Neural progenitor cell (in vitro differentiated cells): ENCODE measurements at places on chromosomes 2 and 18. TPM values are rescaled to one million over a fixed set of nuclear protein-coding genes. Genes with fewer than 3 reads are reported as not detected.

The PRKAG3 gene
- not detected in 2 replicates for total RNA-seq

The CXCR1 gene
- total RNA-seq, result not detected in 2 replicates

GRCh38 chr2:219551441-219552381 lies 7.9 kb downstream of the TMEM198 start:
- DNase-seq, result peak; percentile 40
- peaks cover 39% of the 10 kb centered on the region for H3K27me3 ChIP-seq
- H3K4me1 ChIP-seq, result peaks cover 5% of the 10 kb centered on the region
- H3K27ac ChIP-seq, result no peak overlapping the region

- H3K27me3 ChIP-seq, result no peaks in the 10 kb centered on the region
- no peak overlapping the region for H3K4me3 ChIP-seq
- no peak for DNase-seq
- no peaks in the 10 kb centered on the region for H3K36me3 ChIP-seq
- no peaks in the 10 kb centered on the region for H3K4me1 ChIP-seq
Measured at GRCh38 chr2:64120928-64121327, 23.3 kb downstream of the PELI1 start.

DNA sequence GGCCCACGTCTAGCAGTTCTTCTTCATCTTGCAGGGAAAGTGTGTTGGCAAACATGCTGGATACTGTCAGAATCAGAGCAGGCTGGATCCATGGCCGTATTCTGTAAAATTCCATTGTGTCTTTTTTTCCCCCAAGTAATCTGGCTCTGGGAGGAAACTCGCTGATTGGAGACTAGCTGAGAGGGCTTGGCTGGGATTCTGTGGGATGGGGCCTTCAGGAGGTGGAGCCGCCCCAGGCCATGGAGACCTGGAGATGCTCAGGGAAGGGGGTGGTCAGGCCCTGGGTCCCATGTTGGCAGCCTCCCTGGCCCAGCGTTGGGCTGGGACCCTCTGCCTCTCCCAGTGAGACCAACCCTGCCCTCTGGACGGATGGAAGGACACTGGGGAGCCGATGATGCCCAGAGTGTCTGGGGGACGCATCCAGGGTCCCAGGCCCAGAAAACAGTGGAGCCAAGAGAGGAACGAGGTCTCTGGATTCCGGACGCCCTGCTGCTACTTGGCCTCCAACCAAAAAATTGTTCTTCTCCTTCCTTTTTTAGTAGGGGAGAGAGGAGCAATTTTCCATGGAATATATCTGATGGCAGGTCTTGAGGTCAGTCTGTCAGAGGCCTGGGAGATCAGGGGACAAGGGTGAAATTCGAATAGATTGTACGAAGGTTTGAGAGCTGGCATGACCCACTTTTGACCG lies 114.5 kb downstream of the AGAP1 start:
- H3K36me3 ChIP-seq, result no peaks in the 10 kb centered on the region
- H3K27ac ChIP-seq, result no peak overlapping the region
- no peaks in the 10 kb centered on the region for H3K27me3 ChIP-seq
- no peak for DNase-seq
- H3K4me3 ChIP-seq, result no peak overlapping the region

DNA sequence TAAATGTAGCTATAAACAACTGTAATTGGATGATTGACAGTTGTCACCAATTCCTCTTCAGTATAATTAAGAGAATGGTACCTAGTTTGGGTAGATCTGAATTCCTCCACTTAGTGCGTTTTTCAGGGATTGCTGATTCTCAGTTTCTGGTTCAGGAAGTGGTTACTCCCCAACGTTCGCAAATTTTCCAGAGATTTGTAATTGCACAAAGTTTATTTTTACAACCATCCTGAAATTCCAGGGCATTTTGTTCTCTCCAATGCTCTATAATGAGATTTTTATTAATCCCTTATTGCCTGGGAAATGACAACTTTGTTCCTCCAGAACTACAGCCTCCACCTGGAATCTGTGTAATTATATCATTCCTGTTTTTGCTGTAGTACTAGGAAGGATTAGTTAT lies 710.6 kb upstream of the ZEB2 start:
- H3K36me3 ChIP-seq, result no peaks in the 10 kb centered on the region
- no peak overlapping the region for H3K27ac ChIP-seq
- H3K4me3 ChIP-seq, result no peak overlapping the region
- no peaks in the 10 kb centered on the region for H3K4me1 ChIP-seq
- no peaks in the 10 kb centered on the region for H3K27me3 ChIP-seq

DNA sequence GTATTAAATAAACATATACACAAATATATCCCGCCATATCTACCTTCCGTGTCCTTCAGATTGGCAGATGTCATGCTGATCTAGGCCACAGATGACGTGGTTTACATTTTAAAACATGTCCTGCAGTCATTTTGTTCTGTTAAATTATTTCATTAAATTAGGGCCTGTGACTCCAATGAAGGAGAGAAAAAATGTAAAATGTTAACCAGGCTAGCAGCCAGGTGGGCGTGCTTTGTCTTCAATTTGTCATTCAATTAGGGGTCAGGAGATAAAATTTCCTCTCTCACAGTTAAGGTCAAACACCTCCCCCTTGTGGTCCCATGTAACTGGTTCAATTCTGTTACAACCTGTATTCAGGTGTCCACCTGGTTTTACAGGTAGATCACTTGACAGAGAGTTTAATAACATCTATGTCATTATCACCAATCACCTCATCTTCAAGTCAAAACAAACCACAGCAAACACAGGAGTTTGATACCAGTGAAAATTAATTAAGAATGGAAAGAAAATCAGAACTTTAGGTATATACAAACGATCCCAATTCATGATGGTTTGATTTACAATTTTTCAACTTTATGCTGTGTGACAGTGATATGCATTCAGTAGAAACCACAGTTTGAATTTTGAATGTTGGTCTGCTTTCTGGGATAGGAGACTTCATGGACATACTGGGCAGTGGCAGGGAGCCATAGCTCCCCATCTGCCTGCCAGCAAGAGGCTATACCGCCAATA lies 339.4 kb downstream of the CMPK2 start:
- no peak overlapping the region for H3K4me3 ChIP-seq
- H3K36me3 ChIP-seq, result no peaks in the 10 kb centered on the region
- peak; percentile 76 for DNase-seq
- no peak overlapping the region for H3K27ac ChIP-seq

- no peak overlapping the region for H3K27ac ChIP-seq
- peaks cover 2% of the 10 kb centered on the region for H3K4me1 ChIP-seq
- no peak for DNase-seq
Measured at GRCh38 chr2:66110086-66110485, 324.8 kb upstream of the MEIS1 start.

GRCh38 chr18:79348066-79348465 lies 47.7 kb upstream of the NFATC1 start:
- no peak overlapping the region for H3K27ac ChIP-seq
- no peak overlapping the region for H3K4me3 ChIP-seq

- peaks cover 4% of the 10 kb centered on the region for H3K4me1 ChIP-seq
- peaks cover 42% of the 10 kb centered on the region for H3K27me3 ChIP-seq
- peak; percentile 80 for DNase-seq
- peak within 1 kb of the TSS; percentile 77 for H3K4me3 ChIP-seq
- H3K27ac ChIP-seq, result no peak within 1 kb of the TSS
Measured at GRCh38 chr2:75560768-75561565, at the start of gene EVA1A. Gene EVA1A (minus strand): TSS chr2:75560939. CDS start chr2:75518140, 42,799 bp downstream.

GRCh38 chr18:5197032-5197434 lies at the start of gene AKAIN1:
Gene AKAIN1 (minus strand): TSS chr18:5197257. CDS start chr18:5197053, 204 bp downstream.
- H3K4me1 ChIP-seq, result peaks cover 16% of the 10 kb centered on the region
- peak; percentile 95 for DNase-seq
- H3K27ac ChIP-seq, result no peak within 1 kb of the TSS
- no peaks in the 10 kb centered on the region for H3K36me3 ChIP-seq
- peak within 1 kb of the TSS; percentile 49 for H3K4me3 ChIP-seq
- H3K27me3 ChIP-seq, result peaks cover 99% of the 10 kb centered on the region
